ELR (cell line): ENCODE measurements at places on chromosomes 7 and 10.
A peak's percentile ranks its signal among the peaks of the same experiment; 100 is the strongest.

- DNase-seq: no peak
Observed at GRCh38 chr10:88097536-88097935, 234.1 kb downstream of the PTEN start.

DNA sequence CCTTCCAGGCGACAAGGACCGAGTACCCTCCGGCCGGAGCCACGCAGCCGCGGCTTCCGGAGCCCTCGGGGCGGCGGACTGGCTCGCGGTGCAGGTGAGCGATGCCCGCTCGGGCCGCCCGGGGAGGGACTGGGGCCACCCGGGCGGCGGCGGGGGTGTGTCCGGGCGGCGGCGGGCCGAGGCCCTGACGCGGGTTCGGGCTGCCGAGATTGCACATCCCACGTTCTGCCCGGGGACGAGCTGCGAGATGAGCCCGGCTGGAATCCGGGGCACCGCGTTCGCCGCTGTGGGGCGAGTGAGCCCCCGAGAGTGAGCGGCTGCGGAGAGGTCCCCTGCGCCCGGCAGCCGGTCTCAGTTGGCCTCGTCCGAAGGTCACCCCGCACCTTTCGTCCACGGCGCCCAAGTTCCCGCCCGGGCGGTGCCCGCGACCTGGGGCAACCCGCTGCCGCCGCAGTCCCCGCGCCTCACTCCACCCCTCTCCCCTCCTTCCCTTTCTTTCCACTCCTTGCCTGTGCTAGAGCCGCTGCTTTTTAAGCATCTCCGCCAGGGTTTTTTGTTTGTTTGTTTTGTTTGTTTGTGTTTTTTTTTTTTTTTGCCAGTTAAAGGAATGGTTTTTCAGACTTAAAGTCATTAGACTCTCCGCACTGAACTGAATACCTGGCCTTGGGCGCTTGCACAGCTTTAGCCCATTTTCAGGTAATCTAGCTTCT is 515 bp downstream of the RALA start:
- peak; percentile 39 for DNase-seq

- no peak for DNase-seq
Observed at GRCh38 chr10:77079592-77080300, 557.9 kb downstream of the KCNMA1 start.

- no peak for DNase-seq
Observed at GRCh38 chr7:43938892-43939482, 12.8 kb downstream of the UBE2D4 start.

DNA sequence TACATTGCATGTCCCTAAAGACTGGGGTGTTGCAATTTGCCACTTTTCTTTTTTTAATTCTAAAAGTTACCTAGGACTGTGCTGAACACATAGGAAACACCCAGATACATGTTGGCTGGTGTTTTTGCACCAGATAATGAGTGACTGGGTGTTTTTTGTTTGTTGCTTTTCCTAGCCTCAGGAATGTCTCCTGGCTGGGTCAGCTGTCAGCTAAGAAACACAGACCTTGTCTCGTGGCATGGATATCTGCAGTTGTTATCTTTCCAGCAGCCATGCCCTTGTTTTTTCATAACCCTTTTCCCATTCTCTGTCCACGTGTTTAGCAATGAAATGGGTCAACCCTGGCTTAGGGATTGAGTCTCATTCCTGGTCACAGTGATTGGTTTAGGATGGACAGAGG is 433.9 kb upstream of the ZMIZ1 start:
- no peak for DNase-seq

DNA sequence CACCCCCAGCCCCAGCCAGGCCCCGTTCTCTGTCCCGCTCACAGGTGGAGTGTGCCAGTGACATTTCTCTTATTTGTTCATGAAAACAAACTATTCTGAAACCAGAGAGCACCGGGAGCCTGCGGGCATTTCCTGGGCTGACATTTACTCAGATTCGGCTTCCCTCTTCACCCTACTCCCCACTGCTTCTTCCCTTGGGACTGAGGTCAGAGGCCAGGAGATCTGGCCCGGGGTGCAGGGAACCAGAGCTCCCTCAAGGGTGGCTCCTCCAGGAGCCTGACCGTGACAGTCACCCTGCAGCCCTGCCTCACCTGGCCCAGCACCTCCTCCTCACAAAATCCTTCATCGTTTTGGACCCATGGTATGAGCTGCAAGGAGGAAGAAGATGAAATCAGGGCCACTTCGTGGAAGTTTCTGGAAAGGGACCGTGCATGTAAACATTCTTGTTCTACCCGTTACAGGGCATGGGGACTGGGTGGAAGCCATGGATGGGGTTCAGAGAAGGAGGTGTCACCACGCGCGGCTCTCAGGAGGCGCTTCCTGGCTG is 12.2 kb downstream of the BHLHA15 start:
- no peak for DNase-seq

DNA sequence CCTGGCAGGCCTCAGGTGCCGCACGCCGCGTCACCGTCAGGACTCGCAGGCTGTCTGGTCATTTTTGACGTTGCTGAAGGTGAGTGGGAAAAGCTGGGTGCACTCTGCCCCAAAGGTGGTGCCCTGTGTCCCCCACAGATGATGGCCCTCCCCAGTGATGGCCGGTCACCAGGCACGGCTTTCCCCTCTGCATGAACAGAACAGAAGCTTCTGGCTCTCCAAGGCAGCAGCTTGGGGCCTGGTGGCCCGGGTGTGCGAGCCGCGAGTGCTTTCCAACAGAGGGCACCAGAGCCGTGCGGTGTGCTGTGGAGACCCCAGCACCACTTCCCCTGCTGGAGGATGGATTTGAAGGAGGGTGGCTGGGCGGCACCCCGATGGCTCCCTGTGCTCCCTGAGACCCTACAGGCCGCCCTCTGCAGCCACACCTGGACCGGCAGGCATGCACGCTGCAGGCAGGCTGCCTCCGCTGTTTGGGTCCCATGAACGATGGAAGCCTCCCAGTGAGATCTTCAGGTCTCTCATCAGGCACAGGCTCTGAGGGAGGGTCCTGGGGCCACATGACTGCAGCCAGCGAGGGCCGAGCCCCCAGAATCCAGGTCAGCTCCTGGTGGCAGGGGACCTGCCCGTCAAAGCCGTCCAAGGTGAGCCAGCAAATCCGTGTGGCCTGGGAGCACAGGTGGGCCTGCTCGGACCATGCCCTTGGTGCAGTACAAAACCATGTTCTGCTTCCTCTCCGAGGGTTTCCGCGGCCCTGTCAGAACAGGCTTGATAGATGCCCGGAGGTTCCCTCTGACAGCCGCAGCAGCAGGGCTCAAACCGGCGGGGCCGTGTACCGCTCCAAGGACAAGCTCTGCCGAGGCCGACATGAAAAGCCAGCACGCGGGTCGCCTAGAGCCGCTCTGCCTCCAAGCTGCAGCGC is 195.4 kb downstream of the EBF3 start:
- DNase-seq: no peak

- DNase-seq: no peak
Observed at GRCh38 chr7:88322151-88322550, 15.5 kb upstream of the STEAP4 start.

DNA sequence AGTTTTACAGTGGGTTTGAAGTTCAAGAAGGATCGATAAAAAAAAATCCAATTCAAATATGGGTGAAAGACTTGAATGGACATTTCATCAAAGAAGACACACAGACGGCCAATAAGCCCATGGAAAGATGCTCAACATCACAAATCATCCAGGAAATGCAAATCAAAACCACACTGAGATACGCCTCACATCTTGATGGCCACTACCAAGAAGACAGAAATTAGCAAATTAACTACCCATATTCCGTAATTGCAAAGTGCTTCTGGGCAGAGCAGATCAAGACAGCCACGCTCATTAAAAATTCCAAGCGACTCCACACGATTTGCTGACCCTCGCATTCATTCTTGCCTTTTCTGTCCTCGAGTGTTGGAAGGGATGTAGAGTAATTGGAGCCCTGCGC is 34.1 kb upstream of the PPP2R2D start:
- DNase-seq: no peak

GRCh38 chr7:17646253-17646956 is 293.9 kb downstream of the SNX13 start:
- peak; percentile 58 for DNase-seq

DNA sequence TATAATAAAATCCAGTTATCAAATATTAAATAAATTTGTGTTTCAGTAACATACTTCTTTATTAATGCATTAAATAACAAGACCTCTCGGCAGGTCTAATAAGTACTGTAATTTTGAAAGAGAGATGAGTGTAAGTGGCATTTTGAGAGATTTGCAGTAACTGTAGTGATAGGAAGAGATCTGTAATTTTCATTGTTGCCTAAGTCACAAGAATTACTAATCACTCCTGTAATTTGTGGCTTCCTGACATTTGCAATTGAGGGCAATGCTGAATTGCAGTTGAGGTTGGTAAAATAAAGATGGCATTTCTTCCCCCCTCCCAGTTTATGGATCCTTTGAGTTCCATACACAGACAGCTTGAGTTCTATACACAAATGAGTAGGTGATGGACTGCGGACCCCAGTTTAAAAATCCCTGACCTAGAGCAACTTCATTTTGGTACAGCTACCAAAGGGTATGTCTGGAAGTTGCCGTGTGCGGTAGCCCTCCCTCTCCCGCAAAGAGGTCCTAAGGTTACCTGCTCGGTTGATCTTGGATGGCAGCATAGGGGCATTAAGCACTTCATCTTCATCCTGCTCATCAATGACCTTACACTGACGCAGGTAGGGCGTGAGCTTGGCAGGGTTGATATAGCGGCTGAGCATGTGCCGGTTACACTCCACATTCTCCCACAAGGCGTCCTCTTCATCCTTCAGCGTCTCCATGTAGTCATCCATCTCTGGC is 96.4 kb downstream of the CARD11 start:
- DNase-seq: no peak
